ENCODE measurements at places on chromosomes 6 and 20.

- DNase-seq: no peak
Measured at GRCh38 chr20:33833333-33833732, 22.2 kb downstream of the CHMP4B start.

DNA sequence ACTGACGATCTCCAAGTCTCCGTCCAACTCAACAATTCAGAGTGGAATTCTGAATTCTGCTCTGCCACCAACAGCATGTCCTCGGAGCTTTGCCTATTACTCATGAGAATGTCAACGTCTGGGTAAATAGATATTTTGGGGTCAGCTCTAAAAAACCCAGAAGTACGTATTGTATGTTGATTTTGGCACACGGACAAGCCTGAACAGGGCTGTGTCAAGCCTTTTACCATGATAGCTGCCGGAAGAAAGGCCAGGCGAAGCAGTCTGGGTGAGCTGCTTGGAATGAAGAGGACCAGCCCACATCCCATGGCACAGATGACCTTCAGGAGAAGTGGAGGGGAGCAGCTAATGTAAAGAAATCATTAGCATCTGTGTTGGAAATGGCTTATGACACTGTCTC, 88.0 kb upstream of the JAG1 start:
- peak; percentile 57 for DNase-seq

DNA sequence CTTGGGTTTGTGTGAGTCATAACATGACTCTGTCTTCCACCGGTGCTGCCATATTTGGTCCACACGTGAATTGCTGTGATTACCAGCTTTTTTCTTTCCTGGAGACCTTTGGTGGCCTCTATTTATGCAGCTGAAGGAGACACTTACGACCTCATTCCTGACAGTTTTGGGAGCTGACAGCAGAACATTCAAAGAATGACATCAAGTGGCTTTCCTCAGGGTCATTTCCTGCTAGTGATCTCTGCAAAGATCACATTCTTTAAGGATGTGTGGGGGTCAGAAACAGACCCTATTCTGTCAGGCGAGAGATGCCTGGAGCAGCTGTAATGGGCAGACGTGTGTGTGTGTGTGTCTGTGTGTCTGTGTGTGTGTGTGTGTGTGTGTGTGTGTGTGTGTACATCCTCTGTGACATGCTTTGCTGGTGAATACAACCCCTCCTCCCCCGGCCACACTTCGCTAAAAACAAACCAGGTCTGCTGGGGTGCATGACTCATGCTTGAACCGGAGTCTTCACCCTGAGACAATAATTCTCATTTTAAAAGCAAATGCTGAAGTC, 115.6 kb downstream of the TMEM170B start:
- no peak for DNase-seq

DNA sequence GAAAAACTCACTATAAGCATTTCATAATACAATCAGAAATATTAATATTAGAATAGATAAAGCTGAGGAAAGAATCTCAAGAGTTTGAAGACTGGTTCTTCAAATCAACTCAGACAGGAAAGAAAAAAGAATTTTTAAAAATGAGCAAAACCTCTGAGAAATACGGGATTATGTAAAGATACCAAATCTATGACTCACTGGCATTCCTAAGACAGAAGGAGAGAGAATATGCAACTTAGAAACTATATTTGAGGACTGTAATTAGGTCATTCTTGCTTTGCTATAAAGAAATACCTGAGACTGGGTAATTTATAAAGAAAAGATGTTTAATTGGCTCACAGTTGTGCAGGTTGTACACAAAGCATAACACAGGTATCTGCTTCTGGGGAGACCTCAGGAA, 665.1 kb downstream of the RNF144B start:
- DNase-seq: no peak

GRCh38 chr20:30484009-30484748, 773.3 kb upstream of the DEFB115 start:
- DNase-seq: no peak

- DNase-seq: no peak
Measured at GRCh38 chr20:23159256-23159946, 73.3 kb upstream of the CD93 start.

- no peak for DNase-seq
Measured at GRCh38 chr20:38601216-38602184, at the start of gene ARHGAP40. Gene ARHGAP40 (plus strand): TSS chr20:38601809.

DNA sequence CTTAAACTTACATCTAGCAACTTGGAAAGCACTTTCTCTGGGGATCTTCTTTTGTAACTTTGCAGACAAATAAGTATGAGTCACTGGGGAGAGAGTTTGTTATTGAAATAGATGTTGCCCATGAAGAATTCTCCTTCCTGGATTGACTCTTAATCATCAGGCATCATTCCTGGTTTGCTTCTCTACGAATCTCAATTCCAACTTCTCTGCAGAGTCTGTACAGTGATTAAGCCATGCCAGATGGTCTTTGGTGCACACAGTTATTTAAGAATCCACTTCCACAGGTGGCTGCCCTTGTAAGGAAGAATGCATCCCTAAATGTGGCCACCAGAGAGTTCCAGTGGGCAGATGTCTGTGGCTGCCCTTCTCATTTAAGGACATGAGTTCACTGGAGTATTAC, 25.7 kb downstream of the MYCT1 start:
- DNase-seq: no peak

- DNase-seq: no peak
Measured at GRCh38 chr20:33470866-33471265, 19.0 kb upstream of the CBFA2T2 start.

DNA sequence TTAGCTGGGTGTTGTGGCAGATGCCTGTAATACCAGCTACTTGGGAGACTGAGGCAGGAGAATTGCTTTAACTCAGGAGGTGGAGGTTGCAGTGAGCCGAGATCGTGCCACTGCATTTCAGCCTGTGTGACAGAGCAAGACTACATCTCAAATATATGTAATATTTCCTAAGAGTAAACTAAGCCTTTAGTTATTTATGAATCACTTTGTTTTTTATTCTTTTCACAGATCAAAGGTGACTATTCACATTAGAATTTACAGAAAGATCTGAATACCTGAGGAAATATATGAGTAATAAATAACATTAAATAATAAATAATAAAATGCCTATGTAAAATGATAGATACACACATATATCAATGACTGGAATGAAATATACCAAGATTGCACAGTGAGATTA, 630.8 kb upstream of the IMPG1 start:
- DNase-seq: no peak

GRCh38 chr20:58553841-58554240, 38.6 kb upstream of the APCDD1L start:
- DNase-seq: no peak

GRCh38 chr6:7580927-7581618, 8.9 kb upstream of the SNRNP48 start:
- DNase-seq: no peak

DNA sequence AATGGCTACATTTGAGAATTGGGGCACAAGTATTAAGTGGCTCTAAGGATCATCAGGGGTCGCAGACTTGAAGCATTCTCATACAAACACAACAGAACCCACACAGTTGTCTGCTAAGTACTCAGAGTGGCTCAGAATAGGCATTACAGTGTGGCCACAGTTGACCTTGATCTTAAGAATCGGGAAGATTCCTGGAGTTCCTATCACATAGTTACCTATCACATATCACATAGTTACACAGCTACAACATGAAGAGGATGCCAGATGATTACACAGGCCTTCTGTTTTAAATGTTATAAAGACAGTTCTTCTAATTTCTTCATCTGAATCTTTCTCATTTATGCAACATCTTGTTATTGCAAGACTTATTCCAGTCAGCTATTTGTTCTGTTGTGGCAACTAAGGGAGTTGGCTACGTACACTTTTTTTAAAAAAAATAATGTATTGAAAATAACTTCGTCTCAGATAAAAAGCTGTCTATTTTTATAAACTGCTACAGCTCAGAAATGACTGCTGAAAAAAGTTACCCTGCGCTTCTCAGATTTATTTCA, 129.0 kb downstream of the REV3L start:
- no peak for DNase-seq

- no peak for DNase-seq
Measured at GRCh38 chr6:92849636-92850035, 569.7 kb downstream of the EPHA7 start.

- DNase-seq: no peak
Measured at GRCh38 chr20:10075606-10076005, 40.8 kb downstream of the ANKEF1 start.

DNA sequence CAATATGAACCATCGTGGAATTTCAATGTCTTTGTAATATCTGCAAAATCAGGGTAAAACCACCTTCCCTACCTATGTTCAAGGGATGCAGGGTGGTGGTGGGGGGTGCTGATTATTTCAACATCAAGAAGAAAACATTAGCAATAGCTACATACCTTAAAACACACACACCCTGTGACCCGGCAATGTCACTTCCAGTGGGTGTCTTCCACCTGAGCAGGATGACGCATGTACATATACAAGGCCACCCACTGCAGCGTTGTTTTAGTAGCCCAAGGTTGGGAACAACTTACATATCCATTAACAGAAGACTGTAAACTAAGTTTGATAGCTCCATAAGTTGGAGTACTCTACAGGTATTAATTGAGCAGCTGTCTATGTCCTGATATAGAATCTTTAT, 62.6 kb upstream of the SIRPG start:
- DNase-seq: no peak

DNA sequence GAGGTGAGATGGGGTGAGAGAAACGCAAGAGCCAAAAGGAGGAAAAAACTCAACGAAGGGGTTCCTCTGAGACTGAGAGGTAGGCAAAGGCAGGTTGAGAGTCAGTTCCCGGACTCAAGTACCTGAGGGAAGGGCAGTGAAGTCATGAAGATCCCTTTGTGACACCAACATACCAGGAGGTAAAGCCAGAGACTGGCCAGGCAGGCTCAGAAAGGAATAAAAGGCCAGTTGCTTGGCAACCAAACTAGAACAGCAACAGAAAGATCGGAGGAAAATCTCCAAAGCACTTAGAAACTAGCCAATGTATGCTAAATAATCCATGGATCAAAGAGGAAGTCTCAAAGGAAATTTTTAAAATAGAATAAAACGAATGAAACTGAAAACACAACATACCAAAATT, 209.8 kb upstream of the PROKR2 start:
- DNase-seq: no peak

DNA sequence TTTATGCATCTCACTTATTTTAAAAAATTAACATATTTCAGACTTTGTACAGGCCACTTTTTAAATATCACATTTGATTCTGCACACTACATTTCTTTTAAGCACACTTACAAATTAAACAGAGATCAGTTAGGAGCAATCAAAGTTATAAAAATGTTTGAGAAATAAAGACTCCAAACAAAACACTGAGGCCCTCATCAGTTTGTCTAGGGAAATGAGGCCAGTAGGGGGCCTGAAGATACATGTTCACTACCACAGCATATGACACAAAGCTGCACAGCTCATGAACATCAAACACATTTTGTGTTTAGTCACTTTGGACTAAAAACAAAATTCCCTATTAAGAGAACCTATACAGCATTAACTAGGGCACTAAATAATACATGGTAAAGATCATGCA, 180.5 kb downstream of the PDE7B start:
- no peak for DNase-seq

GRCh38 chr6:147699637-147700036, 191.1 kb downstream of the SAMD5 start:
- no peak for DNase-seq

DNA sequence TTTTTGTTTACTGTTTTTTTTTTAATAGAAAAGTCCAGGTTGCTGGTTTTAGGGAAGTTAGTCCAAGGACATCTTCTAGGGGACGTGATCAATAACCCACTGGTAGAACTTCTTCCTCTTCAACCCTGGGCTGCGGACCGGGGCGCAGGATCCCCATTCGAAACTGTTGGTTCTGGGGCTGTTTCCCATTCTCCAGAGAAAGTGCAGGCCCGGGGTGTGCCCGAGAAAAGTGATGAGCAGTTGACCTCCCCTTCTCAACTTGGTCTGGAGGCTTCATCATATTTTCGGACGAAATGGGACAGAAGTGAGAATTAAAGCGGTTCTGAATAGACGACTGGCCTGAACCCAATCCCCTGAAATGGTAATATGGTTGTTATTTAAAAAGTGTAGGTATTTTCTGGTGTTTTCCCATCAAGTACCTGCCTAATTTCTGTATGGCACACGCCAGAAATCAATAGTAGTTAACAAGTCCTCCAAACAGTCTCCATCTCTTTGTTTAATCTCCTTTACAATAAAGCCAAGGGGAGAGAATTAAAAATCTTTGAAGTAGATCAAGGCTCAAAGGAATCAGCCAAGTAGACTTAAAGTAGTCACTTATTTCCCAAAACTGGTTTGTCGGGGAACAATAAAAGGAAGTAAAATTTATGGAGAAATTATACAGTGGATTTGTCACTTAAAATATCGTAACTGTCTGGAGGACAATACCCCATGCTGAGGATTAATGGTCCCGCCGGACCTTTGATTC, 550 bp upstream of the PRDM13 start:
- DNase-seq: no peak

- no peak for DNase-seq
Measured at GRCh38 chr20:44279228-44279627, 31.8 kb downstream of the FITM2 start.

DNA sequence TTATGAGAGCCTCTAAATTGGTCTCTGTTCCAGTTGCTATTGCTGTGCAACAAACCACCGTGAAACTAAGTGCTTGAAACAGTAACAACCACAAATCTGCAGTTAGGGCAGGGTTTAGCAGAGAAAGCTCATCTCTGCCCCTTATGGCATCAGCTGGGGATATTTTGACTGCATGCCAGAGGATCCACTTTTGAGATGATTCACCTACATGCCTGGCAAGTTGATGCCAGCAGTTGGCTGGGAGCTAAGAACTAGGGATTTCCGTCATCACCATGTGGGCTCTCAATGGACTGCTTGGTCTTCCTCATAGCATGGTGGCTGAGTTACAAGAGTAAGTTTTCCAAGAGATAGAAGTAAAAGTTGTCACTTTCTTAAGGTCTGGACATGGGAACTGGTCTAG, 35.1 kb downstream of the PLCB4 start:
- no peak for DNase-seq

DNA sequence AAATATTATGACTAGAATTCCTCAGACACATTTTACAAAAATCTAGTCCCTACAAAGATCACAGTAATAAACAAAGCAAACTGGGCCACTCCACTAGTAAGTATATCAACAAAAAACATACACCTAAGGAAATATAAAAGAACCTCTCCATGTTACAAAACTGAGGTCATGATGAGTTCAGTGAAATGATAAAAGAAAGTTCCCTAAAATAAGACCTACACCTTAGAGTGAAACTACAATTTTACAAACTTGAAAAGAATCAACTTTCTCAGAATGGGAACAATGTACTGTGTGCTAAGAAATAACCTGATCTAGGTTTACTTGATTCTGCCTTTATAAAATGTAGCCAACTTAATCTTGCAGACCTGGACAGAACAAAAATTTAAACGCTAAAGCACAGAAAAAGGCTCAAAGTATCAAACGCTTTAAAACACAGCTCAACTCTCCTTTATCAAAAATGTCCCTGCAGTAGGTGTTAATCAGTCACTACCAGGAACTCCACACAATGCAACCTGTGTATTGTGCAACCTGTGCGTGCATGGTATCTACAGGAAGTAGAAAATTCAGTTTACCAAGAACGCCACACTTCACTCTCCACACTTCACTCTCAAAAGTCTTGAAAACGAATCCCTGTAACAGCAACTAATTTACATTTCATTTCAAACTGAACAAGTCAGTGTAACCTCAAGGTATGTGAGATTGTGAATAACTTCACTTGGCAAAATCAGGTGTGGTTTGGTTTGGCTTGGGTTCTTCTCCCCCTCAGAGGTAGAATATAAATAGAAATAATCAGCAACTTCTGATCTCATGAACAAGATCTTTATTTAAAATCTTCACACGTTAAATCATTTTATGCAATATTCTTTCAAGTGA, 1.8 kb downstream of the RALGAPA2 start:
- DNase-seq: no peak

Data from smooth muscle cell of the brain vasculature (primary cell).